Amygdala (tissue), 56 donors: ENCODE measurements at places on chromosomes 13 and 19.

DNA sequence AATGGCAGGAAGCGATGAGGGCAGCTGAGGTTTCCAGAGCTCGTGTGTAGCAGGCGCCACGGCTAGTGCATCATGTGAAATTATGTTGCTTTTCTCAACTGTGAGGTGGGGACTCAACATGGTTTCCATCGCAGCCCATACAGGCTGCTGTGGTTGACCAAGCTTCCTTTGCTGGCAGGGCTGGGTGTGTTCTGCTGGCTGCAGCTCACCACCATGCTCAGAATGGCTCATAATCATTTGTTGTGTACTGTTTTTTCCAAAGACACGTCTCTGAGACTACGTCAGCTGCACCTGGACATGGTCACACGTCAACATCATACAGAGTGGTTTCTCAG is 16.1 kb upstream of the RASA3 start:
- DNase-seq, result no peak

- DNase-seq, result no peak
Measured at GRCh38 chr19:47381653-47382279, 32.7 kb downstream of the DHX34 start.

- DNase-seq, result no peak
Measured at GRCh38 chr13:51765142-51765515, 38.8 kb downstream of the DHRS12 start.

- DNase-seq, result peak; percentile 4
Measured at GRCh38 chr13:30033681-30034457, 183.5 kb upstream of the UBL3 start.

DNA sequence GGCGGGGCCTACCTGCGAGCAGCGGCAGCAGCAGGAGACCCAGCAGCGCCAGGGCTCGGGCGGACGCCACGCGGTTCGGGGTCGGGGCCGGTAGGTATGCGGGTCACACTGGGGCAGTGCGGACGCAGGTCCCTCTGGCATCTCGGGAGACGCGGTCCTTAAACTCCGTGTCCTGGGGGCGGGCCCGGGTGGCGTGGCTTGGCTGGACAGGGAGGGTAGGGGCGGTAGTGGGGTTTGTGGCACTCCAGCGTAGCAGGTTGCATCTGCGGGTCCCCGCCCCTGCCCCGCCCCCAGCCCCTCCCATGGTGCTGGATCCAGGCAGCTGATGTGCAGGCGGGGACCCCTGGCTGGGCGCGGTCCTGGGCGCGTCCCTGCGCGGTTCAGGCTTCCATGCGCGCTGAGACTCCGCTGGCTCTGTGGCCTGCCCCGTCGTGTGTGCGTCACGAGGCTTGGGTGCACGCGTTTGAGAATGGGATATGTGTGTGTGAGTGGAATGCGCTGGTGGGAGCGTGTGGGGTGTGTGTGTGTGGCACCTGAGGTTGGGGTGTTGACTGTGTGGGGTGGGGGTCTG is 96.1 kb downstream of the WTIP start:
- no peak for DNase-seq

DNA sequence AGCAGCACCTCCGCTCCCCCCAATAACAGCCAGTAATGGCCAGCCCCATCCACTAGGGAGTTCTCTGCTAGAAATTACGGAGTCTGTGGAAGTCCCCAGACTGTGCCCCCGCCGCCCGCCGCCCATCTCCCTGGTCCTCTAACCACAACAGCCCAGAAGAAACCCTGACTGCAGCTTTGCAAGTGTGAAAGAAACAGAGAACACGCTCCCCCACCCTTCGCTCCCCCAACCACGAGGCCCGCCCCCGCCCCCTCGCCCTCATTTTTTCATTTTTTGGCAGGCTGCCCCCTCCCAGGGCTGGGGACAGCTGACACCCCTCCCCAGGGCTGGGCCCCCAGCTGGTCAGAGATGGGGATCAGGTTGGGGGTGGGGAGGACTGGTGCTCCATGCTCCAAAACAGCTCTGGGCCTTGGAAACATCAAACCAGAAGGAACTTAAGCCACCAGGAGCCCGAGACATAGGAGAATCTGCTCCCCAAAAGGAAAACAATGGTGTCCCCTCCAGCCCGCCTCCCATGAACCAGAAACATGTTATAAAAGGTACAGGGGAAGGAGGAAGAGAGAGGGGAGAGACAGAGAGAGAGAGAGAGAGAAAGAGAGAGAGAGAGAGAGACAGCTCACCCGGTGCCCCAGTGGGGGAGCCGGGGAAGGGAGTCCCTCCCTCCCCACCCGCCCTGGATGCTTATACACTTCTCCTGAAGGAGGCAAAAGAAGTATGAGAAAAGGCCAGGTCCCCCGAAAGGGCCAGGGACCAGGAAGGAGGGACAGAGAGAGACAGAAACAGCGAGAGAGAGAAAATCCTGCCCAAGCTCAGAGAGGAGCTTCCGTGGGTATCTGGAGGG is 29.8 kb upstream of the ASF1B start:
- DNase-seq, result no peak

DNA sequence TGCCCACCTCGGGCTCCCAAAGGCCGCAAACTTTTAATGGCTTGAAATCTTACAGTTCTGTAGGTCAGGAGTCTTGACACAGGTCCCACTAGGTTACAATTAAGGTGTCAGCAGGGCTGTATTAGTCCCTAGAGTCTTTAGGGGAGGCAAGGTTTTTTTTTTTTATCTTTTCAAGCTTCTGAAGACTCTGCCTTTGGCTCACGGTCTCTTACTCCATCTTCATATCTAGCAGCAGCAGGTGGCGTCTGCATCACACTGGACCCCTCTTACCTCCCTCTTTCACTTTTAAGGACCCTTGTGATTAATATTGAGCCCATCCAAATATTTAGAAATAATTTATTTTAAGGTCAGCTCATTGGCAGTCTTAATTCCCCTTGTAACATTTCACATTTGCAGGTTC is 11.6 kb downstream of the MIR17HG start:
- DNase-seq, result no peak

DNA sequence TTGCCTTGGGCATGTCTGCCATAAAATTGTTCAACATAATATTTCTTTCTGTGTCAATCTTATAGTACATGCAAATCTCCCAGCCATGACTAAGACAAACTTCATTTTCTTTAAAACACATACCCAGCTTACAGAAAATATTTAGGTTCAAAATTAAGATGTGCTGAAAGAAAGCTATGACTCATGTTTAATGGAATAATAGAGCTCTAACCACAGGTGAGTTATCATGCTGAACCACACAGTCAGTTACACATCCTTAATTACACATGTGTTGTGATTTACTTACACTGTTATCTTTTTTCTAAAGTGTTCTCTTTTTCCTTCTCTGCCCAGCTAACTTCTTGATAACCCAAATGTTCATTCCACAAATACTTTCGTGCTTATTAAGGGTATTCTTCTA is 1831.2 kb downstream of the OLFM4 start:
- no peak for DNase-seq

- no peak for DNase-seq
Measured at GRCh38 chr19:56778351-56778750, 62.2 kb downstream of the PEG3 start.

GRCh38 chr13:43389573-43389972 is 366.2 kb downstream of the DNAJC15 start:
- DNase-seq, result no peak

- no peak for DNase-seq
Measured at GRCh38 chr13:40666933-40667621, 636 bp upstream of the FOXO1 start.

- no peak for DNase-seq
Measured at GRCh38 chr13:37539976-37540605, 58.5 kb downstream of the POSTN start.

DNA sequence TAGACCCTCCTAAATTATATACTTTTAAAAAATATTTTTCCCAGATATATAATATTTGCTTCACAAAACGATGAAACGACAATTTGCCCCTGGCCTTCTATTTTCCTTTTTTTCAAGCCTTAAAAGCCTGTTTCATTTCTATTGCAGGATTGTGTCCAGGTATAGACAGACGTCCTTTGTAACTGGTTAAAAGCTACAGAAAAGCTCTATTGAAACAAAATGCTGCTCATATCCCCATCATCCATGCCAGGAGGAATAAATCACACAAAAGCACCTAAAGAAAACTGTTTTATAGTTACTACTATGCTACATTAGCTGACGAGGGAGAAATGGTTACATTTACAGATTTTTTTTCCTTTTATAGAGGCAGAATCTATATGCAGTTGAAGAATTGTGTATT is 765.1 kb downstream of the DIAPH3 start:
- no peak for DNase-seq

DNA sequence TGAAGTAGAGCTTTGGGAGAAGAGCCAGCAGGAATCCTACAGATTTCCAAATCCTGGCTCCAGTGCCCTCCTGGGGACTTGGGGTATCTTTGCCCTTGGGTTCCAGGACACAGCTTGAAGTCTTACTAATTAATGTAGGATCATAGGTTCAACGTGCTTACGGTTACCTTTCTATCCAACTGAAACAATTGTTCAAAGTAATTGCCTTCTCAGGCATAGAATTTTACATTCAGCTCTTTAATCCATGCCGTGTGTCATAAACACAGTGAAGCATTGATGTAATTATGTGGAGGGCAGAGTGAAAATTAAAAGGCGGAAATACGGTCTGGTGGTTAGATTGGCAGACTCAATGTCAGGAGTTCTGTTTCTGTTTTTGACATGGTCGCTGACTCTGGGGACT is 170.4 kb downstream of the COG6 start:
- DNase-seq, result no peak

- DNase-seq, result no peak
Measured at GRCh38 chr19:33706631-33707030, 84.9 kb downstream of the CHST8 start.

- DNase-seq, result no peak
Measured at GRCh38 chr13:74966814-74967424, 515.0 kb downstream of the TBC1D4 start.

GRCh38 chr19:55172741-55173140 is 6.3 kb upstream of the DNAAF3 start:
- DNase-seq, result no peak

- no peak for DNase-seq
Measured at GRCh38 chr13:26983543-26984320, 187.9 kb downstream of the USP12 start.

DNA sequence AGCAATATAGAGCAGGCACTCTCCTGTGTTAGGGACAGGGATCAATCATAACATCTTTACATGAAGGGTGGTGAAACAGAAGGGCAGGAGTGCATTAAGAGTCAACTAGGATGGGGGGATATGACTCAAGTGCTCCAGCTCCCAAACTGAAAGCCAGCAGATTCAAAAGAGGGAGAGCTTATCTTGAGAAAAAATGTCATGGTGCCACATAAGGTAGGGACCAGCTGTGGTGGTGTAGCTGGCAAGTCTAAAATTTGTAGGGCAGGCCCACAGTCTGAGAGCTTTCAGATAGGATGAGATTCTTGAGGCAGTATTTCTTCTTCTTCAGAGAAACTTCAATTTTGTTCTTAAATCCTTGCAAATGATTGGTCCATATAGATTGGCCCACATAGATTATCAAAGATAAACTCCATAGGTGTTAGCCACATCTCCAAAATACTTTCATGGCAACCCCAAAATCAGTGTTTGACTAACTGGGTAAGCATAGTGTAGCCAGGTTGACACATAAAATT is 19.1 kb downstream of the DNAJC15 start:
- DNase-seq, result no peak

DNA sequence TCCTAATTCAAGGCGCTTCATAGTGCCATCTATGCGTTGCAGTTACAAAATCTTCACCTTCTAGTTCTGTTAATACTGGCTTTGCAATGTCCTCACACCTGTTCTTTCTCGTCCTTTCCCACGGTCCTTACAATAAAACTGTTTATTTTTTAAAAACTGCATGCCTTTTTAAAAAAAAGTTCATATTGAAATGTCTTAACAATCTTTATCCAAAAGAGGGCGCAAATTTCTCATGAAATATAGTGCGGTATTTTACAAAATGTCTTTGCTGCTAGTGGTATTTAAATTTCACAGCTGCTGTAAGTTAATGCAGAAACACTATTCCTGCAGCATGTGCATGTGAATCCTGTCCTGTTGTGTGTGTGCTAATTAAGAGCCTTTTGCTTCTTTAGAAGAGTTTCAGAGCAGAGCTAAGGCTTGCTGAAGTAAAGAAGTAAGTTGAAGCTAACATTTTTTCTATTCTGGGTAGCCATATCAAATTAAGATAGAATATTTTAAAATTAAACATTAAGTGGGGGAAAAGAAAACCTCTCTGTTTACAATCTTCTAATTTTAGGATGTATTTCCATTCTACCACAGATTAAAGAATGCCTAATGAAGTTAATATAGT is 15.8 kb upstream of the CLDN10 start:
- no peak for DNase-seq

DNA sequence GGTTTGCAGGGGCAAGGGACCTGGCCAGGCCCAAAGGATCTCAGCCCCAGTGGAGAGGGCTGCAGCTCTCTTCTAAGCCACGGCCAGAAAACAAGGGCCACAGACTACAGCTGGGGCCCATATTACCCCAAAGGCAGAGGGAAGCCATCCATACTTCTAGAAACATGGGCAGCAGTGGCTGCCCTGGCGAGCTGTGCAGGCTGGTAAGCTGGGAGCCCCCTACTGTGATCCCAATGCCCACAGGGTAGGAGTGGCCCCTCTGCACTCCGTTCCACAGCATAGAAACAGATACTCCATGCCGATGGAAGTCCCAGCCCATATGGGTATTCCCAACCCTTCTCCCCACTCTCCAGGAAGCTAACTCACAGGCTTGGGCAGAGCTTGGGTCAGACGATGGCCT is 25.1 kb downstream of the VSTM2B start:
- no peak for DNase-seq

GRCh38 chr13:53298396-53298795 is 269.8 kb downstream of the OLFM4 start:
- DNase-seq, result no peak

DNA sequence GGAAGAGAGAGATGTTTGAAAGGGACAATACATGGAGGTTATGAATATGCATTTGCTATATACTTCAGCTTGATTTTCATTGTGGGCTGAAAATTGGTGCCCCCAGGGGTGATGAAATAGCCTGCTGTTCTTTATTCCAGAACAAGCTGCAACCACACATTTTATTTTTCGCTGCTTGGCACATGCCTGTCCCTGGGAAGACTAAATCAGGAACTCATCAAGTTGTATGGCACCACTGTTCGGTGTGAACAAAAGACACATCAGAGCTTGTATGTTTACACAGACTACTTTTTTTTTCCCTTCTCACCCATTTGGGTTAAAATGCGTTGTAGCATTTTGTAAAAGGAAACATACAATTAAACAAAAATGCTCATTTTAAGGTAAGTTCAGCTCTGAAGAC is 230.7 kb downstream of the NALCN start:
- DNase-seq, result no peak

DNA sequence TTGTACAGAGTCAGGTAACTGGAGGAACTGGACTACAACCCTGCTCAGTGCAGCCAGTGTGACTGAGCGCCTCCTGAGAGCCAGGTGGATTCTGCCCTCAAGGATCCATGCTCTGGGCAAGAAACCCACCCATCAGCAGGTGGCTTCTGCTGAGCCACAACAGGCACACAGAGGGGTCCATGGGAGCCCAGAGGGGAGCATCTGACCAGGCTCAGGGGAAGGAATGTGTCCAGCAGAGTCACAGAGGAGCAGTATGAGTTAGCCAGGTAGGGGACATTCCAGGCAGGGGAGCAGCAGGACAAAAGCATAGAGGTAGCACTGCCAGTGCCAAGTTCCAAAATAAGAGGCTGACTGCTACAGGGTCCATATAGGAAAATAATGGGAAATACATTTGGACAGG is 19.9 kb downstream of the DHRS12 start:
- no peak for DNase-seq

GRCh38 chr19:39924389-39924788 is 10.0 kb downstream of the FCGBP start:
- no peak for DNase-seq
